Midbrain (tissue), 1 donor: ENCODE measurements at places on chromosomes 7 and 10.

DNA sequence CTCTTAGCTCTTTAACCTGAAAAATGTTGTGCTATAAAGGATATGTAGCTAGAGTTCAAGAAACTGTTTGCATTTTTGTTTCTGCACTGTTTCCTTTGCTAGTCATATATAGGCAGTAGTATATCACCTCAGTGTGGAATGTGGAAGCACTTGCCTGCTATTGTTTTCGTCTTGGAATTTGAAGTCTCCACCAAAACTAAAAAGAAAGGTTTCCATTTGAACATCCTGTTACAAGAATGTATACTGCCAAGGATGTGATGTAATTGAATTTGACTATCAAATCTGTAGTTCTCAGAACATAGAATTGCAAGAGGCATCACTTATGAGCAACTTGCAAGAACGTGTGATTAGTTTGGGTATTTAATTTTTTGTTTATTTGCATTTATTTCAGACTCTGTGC, 51.1 kb upstream of the MEOX2 start:
- DNase-seq, result no peak

DNA sequence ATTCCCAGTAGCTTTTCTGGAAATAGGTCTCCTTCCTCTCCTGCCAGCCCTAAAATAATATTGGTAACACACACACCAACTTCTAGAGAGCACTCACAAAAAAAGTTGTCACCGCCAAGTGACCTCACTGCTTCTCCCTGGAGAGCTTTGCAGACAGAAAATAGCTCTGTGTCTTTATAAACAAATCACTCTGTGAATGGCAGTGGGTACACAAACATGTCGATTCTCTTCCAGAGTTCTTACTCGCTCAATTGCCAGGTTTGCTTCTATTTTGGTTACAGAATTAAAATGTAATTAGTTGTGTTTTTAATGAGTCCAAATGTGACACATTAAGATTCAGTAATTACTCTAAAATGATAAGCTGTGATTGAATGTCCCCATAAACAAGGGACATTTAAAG, 649.2 kb upstream of the C7orf33 start:
- DNase-seq, result peak; percentile 35

- DNase-seq, result peak; percentile 12
Observed at GRCh38 chr7:127940381-127941160, 90.7 kb downstream of the LRRC4 start.

DNA sequence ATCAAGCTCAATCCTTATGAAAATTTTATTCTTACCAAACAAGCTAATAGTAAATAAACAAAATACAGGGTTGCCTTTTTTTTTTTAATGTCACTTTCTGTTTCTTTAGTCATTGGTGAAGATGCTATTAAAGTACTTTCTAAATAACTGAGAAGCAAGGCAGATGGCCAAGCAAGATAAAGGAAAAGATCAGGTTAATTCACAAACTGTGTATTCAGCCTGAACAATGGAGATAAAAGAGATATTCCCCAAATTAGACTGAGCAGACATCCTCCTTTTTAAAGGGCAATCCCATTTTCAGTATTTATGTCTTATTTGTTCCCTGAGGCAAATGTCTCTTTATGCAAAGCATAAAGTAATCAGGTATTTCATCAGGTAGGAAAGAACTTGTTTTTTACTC, 23.1 kb upstream of the XRCC2 start:
- DNase-seq, result no peak

- no peak for DNase-seq
Observed at GRCh38 chr7:4929005-4929404, 30.0 kb downstream of the MMD2 start.
